ENCODE measurements at places on chromosomes 11 and 22.

DNA sequence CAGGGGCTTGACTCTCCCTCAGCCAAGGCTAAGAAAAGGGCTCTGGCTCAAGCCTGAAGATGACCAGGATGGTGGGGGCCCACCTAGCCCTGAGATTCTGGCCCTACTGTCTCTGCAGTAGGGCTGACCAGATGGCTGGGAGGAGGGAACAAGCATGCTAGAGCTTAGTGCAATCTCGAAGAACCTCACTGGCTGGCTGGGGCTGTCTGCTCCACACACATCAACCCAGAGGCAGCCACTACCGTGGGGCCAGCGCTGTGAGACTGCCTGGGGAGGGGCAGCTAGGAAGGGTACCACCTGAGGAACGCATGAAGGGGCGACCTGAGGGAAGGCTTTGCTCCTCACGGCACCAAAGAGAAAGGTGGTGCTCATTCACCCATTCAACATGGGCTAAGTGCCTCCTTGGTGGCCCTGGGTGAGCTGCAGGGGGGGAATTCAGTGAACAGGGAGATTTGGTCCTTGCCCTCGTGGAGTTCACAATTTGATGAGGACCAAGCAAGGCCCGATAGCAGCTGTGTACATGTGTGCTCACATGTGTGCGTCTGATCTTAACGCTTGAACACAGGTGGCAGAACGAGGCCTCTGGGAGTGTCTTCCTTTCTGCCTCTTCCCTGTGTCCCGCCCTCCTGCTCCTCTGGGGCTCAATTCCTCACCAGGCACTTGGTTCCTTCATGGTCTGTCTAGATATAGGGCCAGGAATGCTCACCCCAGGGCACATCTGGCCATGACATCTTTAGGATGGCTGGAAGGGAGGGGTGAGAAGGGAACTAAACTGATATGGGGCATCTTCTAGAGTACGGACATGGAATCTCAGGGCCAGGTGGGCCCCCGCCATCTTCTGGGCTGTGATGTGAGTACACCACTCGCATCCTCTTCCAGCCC is 102.3 kb upstream of the PITPNB start:
- DNase-seq = no peak

DNA sequence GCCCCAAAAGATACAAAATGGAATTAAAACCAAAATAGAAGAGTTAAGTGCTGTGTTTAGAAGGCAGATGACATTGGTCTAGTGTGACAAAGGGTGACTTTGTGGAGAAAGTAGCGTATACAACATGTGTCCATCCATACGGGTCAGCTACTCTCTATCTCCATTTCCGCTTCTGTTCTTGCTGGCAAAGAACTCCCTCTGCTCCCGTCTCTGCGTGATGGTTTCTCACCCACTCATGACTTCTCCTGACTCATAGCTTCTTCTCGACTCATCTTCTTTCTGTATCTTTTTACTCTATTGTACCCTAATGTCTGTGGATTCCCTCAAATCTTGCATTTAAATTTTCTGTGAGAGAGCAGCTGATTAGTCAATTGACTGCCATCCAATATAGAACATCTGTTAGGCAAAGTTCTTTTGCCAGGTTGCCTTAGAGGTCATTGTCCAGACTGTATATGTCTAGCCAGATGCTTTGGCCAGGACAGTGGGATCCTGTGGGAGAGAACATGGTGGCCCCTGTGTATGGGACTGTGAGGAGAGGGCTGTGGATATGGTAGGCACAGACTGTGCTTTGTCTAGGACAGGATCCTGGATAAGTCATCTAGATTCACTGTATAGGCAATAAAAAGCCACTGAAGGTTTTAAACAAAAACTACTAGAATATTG is 28.4 kb downstream of the MMP13 start:
- no peak for DNase-seq

DNA sequence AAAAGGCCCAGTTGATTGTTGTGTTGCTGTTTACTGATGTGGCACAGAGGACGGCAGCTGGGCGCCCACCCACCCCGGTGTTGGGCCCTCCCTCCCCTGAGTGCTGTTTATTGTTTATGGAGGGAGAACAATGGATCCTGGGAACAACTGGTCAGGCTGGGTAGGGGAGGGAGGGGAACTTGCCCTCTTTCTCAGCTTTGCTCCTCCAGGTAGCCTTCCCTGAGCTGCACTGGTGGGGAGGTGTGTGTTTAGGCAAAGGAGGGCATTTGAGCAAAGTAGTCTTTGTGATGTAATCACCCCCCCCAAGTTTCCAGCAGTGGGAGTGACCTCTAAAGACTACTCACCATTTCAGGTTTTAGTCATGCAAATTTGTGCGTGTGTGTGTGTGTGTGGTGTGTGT is 1035.3 kb downstream of the NTM start:
- DNase-seq = no peak

DNA sequence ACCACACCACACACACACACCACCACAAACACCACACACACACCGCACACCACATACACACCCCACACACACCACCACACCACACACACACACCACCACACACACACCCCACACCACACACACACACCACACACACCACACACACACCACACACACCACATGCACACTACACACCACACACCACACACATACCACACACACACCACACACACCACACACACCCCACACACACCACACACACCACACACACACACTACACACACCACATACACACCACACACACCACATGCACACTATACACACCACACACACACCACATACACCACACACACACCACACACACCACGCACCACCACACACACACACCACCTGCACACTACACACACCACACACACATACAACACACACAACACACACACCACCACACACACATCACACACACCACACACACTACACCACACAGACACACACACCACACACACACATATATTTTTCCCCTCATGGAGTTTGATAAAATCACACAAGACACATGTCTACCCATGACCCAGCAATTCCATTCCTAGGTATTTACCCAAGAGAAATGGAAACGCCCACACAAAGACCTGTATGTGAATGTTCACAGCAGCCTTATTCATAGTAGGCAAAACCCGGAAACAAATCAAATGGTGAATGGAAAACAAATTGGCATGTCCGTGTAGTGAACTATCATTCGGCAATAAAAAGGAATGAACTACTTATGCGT is 14.3 kb downstream of the CD5 start:
- no peak for DNase-seq
